Stimulated activated CD4-positive, alpha-beta T cell treated with anti-CD3 and anti-CD28 coated beads, Interleukin-15, amount 100 ng/mL, for 1 hour (primary cell): ENCODE measurements at places on chromosomes 7 and 10.

DNA sequence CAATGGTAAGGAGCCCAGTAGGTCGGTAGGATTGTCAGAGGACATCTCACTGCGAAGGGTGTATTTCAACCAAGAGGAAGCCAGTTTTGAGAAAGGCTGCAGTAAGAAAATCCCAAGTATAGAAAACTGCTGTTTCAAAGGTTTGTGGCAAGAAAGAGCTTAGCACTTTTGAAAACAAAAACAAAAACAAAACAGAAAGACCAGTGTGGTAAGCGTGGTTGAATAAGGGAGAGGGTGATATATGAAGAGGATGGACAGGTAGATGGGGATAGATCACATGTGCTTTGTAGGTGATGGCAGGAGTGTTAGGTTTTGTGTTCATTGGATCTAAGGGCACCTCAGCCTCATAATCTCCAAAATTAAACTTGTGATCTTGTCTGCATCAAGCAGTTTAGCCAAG, 141.6 kb upstream of the WNT16 start:
- no peak for DNase-seq

GRCh38 chr10:29823553-29824080, 188.8 kb upstream of the SVIL start:
- no peak for DNase-seq

DNA sequence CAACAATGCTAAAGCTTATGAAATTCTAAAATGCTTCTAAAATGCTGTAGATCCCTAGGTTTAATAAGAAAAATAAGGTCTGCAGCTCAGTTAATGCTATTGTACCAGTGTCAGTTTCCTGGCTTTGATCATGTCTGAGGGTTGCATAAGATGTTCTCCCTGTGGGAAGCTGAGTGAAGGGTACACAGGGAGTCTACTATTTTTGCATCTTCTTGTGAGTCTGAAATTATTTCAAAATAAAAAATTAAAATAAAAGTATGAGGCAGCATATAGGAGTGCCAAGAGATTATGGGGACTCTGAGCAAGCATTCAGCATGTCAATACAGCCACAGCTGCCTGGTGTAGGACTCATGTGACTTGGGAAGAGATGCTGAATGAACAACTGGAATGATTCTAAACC, 14.7 kb downstream of the CHST15 start:
- DNase-seq = no peak

GRCh38 chr7:89223900-89224395, 428.4 kb upstream of the TEX47 start:
- no peak for DNase-seq

DNA sequence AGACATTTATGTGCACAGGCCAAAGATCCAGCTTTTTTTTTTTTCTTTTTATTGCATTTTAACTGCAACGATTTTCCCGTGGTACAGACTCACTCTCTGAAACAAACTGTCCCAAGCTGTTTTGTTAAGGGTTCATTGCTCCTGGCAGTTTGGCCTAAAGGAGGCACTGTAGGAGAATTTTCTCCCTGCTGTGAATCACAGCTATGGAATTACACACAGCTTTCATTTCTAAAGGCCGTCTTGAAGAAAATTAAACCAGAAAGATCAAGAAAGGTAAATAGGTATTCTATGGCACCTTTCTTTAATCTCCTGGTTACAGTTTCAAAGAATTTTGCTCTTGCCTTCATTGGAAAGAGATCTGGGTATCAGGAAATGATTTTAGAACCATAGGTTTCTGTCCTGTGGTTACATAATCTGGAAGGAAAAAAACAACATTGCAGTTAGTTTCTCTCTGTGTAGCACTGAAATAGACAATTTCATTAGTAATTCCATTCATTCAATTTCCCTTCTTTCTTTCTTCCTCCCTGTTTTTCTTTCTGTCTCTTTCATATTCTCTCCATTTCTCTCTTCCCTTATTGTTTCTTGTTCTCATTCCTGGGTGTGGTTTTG, 51.2 kb downstream of the PDK4 start:
- no peak for DNase-seq

DNA sequence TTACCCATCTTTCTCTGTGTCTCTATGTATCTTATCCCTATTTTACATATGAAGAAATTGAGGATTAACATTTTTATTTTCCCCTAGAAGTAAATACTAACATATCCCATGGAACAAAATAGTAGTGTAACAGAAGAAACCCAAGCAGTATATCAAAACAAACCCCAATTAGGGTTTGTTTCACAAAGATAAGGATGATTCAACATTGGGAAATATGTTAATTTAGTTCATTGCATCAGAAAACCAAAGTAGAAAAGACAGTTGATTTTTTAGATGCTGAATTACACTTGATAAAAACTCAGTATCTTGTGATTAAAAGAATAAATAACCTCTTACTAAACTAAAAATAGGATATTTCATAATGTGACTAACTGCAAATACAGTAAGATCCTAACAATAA, 87.8 kb downstream of the GLCCI1 start:
- DNase-seq = no peak
